ENCODE measurements at places on chromosomes 4 and X. TPM values are rescaled to one million over a fixed set of nuclear protein-coding genes. Genes with fewer than 3 reads are reported as not detected.

The RAB40A gene
- not detected for total RNA-seq

The C4orf36 gene
- total RNA-seq = not detected

The ATP2B3 gene
- not detected for total RNA-seq

The PIR gene
- total RNA-seq = not detected

The EDA2R gene
- not detected for total RNA-seq

The XAGE2 gene
- total RNA-seq = not detected

The SRPK3 gene
- not detected for total RNA-seq

The FAM13A gene
- 3.9 TPM for total RNA-seq

The TMEM175 gene
- total RNA-seq = 44.9 TPM

The CCSER1 gene
- total RNA-seq = not detected

The IL3RA gene
- total RNA-seq = 1.1 TPM

The VEGFD gene
- total RNA-seq = not detected

The GPR50 gene
- total RNA-seq = not detected

The ENAM gene
- not detected for total RNA-seq

The UCHL1 gene
- not detected for total RNA-seq

The GPRASP1 gene
- total RNA-seq = 65.4 TPM

The RBM47 gene
- not detected for total RNA-seq

The FAM9B gene
- not detected for total RNA-seq

Data from CD8-positive, alpha-beta T cell (primary cell).